ENCODE measurements at places on chromosomes 5 and 9.

- DNase-seq, result no peak
Measured at GRCh38 chr9:69919461-69920061, 98.9 kb downstream of the CFAP95 start.

GRCh38 chr9:137955224-137955570 lies 77.6 kb downstream of the CACNA1B start:
- no peak for DNase-seq

DNA sequence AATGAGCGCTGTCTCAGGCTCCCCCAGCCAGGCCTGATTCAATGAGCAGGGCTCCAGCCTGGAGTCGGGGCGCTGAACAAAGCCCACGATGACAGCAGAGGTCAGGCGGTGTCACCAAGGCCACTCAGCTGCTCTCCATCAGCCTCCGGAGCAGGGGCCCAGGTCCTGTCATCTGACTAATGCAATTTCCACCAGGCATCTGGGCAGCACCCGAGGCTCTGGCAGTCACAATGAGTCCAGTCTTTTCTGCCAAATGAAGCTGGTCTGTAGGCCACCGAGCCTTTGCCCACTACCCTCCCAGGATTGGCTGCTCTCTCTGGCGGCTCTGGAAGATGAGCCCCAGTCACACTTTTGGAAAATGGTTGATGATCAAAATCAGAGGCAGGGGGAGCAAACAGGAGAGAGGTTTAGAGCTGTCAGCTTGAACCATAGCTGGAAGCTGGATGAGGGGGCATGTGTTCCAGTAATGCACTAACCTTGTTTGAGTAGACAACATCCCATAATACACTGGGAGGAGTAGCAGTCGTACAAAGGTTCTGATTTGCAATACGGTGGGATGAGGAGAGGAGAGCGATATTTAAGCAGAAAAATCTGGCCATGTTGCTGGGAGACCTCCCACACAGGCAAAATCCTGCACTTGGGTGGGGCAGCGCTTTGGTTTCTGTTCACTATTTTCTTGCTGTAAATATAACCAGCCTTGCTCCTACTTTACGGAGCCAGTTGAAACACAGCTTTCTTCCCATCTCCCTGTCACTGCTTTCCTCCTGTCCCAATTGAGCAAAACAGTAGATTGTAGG lies 306.4 kb upstream of the PANK3 start:
- no peak for DNase-seq

DNA sequence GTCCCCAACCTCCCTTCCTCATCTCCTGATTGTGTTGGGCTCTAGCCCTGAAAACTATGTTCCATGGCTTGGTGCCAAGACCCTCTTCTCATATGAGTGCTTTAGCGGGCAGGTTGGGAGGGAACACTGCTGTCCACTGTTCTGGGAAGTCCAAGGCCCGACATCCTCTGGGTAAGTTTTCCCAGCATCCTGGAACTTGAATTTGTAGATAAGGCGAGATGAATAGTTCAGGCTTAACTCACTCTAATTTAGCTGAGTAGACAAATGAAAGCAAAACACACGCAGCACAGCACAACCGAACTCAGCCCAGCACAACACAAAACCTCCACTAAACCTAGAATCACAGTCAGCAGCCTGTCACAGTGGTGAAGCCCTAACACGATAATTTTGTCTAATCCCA lies 95.3 kb upstream of the SLC28A3 start:
- no peak for DNase-seq

DNA sequence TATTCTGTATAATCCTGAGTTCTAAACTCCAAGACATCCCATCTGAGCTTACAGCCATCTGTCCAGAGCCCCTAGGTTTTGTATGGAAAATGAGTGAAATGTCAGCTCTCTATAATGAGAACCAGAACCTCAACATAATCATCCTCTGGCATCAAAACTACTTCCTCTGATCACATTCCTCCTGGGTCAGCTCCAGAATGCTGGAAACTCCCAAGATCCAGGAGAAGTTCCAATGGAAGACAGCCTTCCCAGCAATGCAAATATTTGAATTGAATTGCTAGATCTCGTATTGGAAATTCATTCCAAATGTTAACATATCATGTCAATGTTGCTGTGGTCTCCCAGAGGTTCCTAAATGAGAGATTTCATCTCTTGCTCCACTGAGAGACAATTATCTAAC lies 23.8 kb downstream of the C9 start:
- DNase-seq, result no peak

DNA sequence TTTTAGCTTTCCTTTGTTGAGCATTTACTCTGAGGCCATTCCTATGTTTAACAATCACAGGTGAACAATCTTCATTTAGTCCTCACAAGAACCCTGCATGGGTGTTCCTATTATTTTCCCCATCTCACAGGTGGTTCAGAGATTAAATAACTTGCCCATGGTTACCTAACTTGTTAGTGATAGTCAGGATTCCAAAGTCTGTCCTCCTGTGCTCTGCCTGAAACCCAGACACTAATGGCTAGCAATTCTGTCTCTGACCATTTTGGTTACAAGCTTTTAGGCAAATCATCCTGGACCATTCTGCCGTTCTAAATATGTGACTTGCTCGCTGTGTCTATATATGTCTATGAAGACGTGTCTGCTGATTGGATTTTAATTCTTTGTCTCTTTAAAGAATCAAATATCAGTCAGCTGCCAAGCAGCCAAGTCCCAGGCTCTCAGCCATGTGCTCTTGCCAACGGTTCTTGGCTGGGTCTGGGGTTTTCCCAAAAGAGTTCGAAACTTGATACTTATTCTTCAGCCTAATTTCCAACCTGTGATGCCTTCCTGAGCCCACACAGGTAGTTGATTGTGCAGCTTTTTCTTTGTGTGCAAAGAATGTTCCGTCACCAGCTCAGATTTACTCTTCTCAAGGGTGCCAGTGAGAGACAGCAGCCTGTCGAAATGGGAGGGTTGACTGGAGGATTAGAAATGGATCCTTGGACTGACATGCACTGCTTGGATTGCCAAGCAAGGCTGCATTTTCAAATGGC lies 121.7 kb downstream of the NREP start:
- no peak for DNase-seq

GRCh38 chr5:150428106-150428876 lies 15.6 kb upstream of the CD74 start:
- DNase-seq, result no peak
